ENCODE measurements at places on chromosomes 2 and 18.

GRCh38 chr2:120716641-120717585 is 18.8 kb upstream of the GLI2 start:
- no peak for DNase-seq

GRCh38 chr18:48265328-48265727 is 143.9 kb downstream of the ZBTB7C start:
- no peak for DNase-seq

GRCh38 chr18:24209558-24209957 is 70.7 kb downstream of the CABYR start:
- no peak for DNase-seq

- DNase-seq: no peak
Measured at GRCh38 chr18:9097349-9097748, 5.2 kb upstream of the NDUFV2 start.

GRCh38 chr2:183123959-183124221 is 353 bp upstream of the NUP35 start:
- DNase-seq: no peak

- DNase-seq: no peak
Measured at GRCh38 chr2:205024822-205025518, 479.7 kb downstream of the PARD3B start.

DNA sequence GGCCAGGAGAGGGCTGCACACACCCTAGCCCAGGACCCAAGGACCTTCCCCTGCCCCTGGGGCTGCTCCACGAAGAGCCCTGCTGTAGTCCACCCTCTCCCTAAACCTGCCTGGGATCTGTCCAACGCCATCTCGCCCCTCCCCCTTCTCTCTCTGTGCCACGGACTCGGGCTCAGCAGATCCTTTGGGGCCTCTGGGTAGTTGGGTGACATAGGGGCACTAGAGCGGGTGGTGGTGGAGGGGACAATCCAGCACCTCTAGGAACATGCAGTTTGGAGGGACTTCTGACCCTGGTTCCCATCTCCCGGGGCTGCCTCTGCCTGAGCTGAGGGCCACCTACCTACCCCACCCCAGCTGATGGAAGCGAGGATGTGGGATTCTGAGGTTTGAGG is 7.3 kb upstream of the CRYBA2 start:
- no peak for DNase-seq

DNA sequence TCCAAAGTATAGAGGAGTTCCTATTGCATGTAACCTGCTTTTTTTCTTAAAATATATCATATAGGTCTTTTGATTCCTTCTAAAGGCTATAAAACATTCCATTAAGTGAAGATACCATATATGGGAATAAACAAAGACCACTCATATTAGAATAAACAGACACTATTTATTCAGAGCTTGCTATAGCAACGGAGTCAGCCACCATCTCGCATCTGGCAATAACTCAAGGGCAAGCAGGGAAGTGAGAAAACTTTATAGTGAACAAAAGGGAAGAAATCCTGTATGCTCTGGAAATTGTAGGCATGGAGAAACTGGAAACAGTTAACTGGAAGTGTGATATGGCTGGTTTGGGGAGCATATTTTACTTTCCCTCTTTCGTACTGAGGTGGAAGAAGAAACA is 301.9 kb downstream of the PTH2R start:
- DNase-seq: no peak

GRCh38 chr18:27717250-27717649 is 459.7 kb downstream of the CDH2 start:
- DNase-seq: no peak

GRCh38 chr18:49856496-49856895 is 43.2 kb upstream of the ACAA2 start:
- DNase-seq: no peak

DNA sequence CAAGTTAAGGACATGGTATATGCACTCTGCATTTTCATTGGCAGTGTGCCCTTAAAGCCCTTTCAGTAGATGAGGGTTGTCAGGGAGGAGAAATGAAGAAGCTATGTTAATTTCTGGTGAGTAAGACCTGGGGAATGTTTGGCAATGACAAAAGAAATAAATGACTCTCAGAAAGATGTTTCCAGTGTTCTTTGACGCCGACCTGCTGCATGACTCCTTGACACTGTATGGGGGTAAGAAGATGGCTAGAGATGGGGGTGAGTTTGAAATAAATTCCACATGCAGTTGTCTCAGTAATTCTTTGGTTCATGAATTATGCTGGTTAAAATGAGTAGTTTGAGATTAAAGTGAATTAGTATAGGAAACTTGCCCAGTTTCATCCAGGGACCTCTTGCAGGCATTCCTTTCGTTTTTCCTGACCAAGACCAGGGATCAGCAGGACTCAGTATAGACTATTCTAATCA is 5.9 kb downstream of the CCDC121 start:
- no peak for DNase-seq

GRCh38 chr2:212752730-212753351 is 214.2 kb upstream of the ERBB4 start:
- no peak for DNase-seq

DNA sequence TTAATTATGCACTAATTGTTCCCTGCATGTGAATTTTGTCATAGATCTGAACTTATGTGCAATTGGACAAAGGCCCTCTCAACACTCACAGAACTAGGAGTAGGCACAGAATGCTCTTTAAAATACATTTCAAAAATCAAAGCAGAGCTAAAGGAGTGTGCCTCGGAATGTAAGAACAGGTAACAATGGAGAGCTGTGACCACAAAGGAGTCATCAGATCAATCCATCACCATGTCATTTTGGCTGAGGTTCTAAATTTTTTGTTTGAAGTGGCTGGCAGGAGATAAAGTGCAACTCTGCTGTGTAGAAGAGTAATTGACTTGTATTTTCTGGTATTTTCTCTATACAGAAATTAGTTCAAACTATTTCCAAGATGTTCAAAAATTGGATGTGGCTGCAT is 155.4 kb downstream of the NRP2 start:
- DNase-seq: no peak

Data from activated CD8-positive, alpha-beta memory T cell treated with anti-CD3 and anti-CD28 coated beads for 4 hours (primary cell).